ENCODE measurements at places on chromosomes 11 and 22.

DNA sequence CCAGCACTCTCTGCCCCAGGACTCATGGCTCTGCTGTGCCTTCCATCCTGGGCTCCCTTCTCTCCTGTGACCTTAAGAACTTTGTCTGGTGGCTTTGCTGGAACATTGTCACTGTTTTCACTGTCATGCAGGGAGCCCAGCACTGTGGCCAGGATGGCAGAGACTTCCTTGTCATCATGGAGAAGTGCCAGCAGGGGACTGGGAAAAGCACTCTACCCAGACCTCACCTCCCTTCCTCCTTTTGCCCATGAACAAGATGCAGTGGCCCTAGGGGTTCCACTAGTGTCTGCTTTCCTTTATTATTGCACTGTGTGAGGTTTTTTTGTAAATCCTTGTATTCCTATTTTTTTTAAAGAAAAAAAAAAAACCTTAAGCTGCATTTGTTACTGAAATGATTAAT is 2.9 kb upstream of the TTC36 start:
- DNase-seq, result no peak

GRCh38 chr11:102479733-102480132 is 27.2 kb upstream of the TMEM123 start:
- no peak for DNase-seq

DNA sequence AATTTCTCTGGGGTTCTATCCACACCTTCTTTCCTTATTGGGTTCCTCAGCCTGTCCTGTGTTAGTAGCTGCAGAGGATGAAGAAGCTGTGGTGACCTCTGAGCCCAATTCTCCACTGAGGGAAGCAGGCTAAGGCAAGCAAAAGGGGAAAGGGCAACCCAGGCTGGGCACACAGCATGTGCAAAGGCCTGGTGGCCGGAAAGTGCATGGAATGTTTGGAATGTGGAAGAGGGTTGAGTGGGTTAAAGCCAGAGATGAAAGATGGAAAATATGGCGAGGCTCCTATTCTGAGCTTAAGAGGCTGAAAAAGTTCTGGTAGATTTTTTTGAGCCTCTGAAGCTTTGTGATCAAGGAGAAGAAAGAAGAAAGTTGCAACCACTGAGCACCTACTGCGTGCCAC is 247.1 kb downstream of the MIAT start:
- DNase-seq, result no peak

- DNase-seq, result peak; percentile 35
These were observed 451 bp upstream of the HDHD5 start for GRCh38 chr22:17159504-17159951.

DNA sequence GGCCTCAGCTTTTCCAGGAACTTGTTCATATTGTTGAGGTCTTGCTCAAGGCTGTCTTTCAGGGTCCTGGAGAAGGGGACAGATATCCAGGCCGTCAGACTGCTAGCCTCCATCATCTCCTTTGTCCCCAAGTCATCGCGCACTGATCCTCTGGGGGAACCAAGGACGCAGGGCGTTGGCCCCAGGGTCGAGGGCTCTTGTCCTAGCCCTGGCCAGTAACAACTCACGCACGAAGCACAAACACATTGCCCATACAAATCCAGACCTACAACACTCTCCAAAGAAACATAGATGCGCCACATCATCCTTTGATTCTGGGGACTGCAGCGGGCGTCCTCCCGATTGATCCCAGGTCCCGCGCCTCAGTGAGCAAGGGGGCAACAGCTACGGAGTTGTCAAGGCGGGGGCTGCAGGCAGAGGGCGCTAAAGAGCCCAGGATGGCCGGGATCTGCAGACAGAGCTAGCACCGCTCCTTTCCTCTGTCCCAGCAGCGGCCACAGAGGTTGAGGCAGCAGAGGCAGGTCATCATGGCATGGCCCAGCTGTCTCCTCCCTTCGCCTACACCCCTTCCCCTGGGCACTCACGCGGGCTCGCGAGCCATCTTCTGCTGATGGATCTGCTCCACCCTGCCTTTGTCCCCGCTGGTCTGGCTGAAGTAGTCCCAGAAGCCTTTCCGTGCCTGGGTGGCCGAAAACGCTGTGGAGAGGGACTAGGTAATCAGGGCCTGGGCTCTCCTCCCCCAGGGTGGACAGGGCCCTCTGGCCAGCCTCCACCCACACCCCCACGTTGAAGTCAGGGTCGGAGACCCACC is 472 bp downstream of the APOA5 start:
- peak; percentile 42 for DNase-seq

DNA sequence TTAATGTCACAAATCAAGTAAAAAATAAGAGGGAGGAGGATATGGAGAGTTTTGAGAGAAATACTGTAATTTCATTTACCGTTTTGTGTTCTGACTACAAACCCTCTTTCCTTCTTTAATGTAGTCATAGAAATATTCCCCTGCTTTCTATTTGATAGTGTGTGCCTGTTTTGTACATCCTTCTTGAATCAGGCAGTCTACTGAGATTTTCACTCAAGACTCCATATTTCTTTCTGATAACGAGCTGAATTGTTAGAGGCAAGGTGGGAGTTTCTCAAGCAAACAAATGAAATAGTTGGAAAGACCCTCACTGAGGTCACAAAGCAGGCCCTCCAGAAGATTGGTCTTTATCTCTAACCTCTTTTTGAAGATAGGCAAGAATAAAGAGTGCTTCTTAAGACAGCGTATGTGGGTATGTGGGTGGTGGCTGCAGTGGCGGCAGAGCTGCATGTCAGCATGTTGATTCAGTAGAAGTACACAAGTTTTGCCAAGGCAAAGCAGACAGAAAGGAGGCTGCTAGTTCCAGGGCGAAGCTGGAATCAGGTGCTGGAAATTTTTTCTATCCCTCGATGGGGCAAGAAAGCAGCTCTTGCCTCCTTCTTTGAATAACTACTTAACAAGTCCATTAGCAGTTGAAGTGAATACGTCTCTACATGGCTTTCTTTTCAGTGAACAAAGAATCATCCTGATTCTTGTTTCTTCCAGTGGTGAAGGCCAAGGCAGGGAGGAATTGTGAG is 164.2 kb downstream of the FAM76B start:
- DNase-seq, result no peak

DNA sequence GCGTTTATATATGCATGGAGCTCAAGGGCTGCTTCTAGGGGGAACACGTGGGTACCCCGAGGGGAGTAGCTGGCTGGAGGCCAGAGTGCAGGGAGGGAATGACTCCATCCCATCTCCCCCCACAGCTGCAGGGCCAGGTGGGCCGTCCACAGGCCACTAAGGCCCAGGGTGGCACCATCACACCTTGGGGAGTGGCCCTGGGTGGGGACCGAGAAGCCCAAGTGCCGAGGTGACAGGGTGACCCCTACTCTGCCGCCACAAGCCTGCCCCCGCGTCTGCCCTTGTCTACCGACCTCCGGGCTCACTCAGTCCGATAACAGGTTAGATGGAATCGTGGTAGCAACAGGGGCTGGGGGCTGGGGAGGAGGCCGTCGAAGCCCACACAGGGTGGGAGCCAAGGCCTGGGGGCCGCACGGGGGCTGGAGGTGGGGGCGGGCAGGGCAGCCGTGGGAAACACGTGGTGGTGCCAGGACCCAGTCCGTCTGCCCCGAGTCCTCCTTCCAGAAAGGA is 125.7 kb downstream of the KCNQ1OT1 start:
- no peak for DNase-seq

DNA sequence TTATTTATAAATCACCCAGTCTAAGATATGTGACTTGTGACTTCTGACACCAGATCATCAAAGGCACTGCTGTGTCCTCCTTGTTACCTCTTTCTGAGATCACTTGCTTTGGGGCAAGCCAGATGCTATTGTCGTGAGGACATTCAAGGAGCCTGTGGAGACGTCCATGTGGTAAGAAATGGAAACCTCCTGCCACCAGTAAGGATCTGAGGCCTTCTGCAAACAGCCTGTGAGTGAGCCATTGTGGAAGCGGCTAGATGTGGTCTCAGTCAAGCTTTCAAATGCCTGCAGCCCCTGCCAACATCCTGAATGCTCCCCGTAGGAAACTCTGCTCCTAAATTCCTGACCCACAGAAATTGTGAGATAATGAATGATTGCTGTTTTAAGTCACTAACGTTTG is 11.7 kb upstream of the RDX start:
- DNase-seq, result no peak

DNA sequence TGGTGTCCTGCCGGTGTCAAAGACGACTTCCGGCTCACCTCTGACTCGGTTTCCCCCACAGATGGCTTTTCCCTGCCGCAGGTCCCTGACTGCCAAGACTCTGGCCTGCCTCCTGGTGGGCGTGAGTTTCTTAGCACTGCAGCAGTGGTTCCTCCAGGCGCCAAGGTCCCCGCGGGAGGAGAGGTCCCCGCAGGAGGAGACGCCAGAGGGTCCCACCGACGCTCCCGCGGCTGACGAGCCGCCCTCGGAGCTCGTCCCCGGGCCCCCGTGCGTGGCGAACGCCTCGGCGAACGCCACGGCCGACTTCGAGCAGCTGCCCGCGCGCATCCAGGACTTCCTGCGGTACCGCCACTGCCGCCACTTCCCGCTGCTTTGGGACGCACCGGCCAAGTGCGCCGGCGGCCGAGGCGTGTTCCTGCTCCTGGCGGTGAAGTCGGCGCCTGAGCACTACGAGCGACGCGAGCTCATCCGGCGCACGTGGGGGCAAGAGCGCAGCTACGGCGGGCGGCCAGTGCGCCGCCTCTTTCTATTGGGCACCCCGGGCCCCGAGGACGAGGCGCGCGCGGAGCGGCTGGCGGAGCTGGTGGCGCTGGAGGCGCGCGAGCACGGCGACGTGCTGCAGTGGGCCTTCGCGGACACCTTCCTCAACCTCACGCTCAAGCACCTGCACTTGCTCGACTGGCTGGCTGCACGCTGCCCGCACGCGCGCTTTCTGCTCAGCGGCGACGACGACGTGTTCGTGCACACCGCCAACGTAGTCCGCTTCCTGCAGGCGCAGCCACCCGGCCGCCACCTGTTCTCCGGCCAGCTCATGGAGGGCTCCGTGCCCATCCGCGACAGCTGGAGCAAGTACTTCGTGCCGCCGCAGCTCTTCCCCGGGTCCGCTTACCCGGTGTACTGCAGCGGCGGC is 5.5 kb downstream of the B3GNT6 start:
- peak; percentile 51 for DNase-seq

DNA sequence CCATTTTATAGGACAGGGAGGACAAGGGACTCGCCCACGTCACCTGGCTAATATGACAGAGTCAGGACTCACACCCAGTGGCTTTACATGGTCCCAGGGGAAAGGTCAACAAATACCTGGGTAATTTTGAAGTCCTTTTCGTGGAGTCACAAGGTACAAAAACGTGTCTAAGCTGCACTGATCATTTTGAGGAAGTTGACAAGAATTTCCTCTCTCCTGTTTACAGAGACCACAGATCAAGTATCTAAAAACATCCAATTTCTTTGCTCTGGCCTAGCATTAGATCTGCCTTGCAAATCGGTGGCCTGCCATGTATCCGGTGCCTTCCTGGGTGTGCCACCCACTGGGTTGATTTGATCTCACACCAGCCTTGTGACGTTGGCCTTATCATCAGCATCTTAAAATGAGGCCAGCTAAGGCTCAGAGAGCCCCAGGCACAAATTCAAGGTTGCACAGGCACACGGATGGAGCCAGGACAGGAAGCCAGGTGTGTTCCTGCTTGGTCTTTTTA is 17.6 kb downstream of the GDPD5 start:
- no peak for DNase-seq

DNA sequence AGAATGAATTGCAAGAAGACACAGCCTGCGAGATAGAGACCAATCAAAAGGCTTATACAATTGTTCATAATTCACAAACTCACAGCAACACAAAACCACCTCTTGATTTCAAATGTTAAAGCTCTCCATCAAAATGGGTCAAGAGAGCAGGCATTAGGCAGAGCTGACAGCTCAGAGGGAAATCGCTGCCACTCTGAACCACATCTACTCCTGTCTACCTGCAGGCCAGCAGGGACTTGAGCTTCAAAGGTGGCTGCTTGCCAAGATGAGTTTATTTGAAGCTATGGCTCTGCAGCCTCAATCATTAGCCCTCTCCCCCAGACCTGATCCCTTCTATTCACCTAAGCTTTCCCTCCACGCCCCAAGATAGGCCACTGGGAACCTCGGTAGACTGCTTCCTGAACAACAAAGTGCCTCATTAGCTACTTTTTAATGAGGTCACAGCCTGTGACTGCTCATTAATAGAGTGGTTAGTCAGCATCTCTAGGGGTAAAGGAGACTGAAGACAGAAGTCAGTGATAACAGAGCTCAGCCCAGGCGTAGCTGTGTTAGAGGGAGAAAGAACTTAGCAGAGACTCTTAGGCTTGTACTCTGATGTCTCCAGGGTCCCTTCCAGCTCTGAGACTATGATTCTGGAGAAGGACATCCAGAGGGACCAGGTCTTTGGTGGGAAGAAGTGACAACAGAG is 21.2 kb upstream of the OR10A5 start:
- DNase-seq, result no peak

GRCh38 chr11:64395545-64396078 is 36.6 kb downstream of the RPS6KA4 start:
- no peak for DNase-seq

DNA sequence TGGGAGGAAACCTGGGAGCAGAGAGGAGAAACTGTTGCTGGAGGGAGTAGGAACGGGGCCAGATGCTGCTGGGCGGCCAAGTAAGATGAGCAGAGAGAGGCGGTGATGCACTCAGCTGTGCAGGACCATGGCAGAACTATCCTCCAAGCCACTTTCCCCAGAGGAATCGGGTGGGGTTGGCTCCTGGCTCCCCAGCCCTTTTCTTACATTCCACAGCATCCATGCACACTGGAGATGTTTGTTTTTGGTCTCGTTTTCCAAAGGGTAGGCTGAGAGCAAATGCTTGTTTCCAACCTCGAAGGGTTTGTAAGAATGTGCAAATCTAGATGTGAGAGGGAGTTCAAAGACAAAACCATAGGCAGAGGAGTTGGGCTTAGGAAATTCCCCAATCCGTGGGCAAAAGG is 73.2 kb downstream of the DBX1 start:
- peak; percentile 47 for DNase-seq

GRCh38 chr11:9862981-9863380 is 199.1 kb downstream of the SWAP70 start:
- DNase-seq, result peak; percentile 74

GRCh38 chr22:50479721-50480120 is 1.6 kb upstream of the ADM2 start:
- DNase-seq, result no peak

GRCh38 chr11:76644591-76644990 is 26.0 kb downstream of the LRRC32 start:
- no peak for DNase-seq

GRCh38 chr11:72100462-72100861 is 2.6 kb downstream of the LAMTOR1 start:
- DNase-seq, result no peak

DNA sequence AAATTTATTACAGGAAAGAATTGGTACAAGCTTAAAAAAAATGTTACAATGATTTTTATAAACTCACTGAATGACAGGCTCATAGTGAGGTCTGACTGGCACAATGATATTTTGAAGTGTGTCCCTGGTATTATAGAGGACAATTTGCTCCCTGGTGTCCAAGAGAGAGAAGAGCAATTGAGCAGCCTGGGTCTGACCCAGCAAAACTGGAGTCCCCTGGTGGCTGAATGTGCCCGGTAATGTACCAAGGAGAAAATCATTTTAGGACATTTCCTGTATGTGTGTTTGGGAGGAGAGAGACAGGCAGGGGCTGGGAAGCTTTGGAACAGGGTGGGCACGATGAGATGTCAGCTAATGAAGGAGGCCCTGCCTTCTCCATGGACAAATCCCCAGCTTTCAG is 125.3 kb downstream of the APOL5 start:
- peak; percentile 44 for DNase-seq
